ENCODE measurements at places on chromosomes 11 and 22.

- DNase-seq, result peak; percentile 53
Measured at GRCh38 chr11:70176940-70177689, 26.0 kb upstream of the FADD start.

- DNase-seq, result no peak
Measured at GRCh38 chr11:7964873-7965272, 374 bp downstream of the NLRP10 start.

GRCh38 chr11:65207918-65208784 lies 26.4 kb downstream of the CAPN1 start:
- no peak for DNase-seq

DNA sequence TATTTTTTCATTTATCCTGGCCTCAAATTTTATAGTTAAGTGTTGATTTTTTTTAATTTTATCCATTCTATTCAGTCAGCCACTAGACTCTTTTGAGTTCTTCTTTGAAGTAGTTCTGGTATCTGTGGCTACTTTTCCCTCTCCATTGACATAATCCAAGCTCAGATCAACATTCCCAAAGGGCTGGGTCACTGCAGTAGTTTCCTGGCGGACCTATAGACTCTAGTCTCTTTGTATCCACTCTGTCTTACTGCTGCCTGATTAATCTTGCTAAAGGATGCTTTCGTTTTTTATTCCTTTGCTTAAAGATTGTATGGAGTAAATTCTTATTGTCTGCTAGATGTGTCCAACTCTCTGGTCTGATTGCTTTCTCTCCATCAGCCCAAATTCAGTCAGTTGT lies 87.6 kb downstream of the UVRAG start:
- DNase-seq, result no peak

GRCh38 chr11:75264356-75264755 lies 23.8 kb downstream of the TPBGL start:
- DNase-seq, result no peak

DNA sequence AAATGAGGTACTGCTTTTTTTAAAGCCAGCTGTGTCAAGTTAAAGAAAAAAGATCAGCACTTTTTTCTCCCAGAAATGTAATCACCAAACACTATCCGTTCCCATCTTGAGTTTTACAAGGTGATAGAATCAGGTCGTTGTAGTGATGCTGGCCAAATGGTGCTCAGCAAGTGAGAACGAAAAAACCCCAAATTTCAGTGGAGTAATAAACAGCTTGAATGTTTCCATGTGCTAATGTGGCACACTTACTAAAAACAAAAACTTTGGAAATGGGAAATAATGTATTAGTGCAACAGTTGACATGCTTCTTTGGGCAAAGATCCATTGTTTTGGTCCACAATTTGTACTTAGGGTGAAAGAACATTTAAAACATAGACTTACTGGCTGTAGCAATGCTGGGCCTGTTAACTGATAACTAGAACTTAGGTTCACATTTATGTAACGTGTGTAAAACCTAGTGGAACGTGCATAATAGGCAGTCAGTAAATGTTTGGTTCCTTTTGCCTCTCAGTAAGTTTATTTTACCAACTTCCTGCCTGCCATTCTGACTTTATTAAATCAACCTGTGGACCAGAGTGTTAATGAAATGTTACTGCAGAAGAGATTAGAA lies 15.4 kb upstream of the GDPD4 start:
- no peak for DNase-seq

DNA sequence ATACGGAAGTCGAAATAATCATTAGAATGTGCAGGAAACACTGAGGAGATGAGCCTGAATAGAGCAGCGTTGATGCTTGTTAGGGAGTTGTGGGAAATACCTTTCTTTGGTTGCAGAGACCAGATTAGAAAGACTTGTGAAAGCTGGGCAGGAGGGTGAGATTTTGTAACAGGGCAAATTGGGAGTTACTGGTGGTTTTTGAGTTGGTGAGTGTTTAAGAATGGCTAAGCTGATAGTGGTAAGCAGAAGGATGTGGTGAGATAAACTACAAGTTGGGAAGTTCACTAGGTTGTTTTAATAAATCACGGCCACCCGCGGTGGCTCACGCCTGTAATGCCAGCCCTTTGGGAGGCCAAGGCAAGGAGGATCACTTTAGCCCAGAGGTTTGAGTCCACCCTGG lies 34.4 kb downstream of the MCAM start:
- DNase-seq, result no peak

GRCh38 chr11:1770061-1770460 lies 6.3 kb upstream of the CTSD start:
- DNase-seq, result no peak

GRCh38 chr11:69244266-69244665 lies 49.7 kb upstream of the MYEOV start:
- no peak for DNase-seq

GRCh38 chr11:100793525-100793924 lies 106.4 kb downstream of the ARHGAP42 start:
- no peak for DNase-seq

GRCh38 chr11:17742019-17742418 lies 7.4 kb downstream of the KCNC1 start:
- DNase-seq, result no peak

DNA sequence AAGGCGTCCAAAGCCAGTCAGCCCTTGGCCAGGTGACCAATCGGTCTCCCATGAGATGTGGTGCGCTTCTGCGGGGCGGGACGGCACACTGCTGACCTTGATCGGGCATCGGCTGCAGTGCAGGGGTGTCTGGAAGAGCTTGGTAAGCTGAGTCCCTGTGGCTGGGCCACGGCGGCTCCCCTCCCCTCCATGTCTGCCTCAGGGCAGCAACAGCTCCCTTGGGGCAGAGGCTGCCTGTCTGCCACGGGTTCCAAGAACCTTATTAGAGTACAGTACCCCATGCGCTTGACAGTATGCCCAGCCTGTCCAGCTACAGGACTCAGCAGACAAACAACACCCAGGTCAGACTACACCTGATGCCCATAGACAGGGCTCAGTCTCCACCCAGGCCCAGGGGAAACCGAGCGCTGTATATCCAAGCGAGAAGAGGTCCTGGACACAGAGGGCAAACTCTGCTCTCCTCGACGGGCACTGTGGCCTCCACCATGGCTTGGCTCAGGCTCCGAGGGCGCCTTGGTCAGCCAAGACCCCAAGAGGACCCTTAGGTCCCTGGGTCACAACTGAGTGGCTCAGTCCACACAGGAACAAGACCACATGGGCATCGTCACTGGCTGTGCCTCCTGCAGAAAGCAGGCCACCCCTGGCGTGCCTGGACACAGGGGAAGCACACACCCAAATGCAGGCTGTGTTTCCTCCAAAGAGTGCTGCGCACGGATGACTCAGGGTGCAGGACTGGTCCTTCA lies 18.9 kb downstream of the TSPAN32 start:
- DNase-seq, result no peak

DNA sequence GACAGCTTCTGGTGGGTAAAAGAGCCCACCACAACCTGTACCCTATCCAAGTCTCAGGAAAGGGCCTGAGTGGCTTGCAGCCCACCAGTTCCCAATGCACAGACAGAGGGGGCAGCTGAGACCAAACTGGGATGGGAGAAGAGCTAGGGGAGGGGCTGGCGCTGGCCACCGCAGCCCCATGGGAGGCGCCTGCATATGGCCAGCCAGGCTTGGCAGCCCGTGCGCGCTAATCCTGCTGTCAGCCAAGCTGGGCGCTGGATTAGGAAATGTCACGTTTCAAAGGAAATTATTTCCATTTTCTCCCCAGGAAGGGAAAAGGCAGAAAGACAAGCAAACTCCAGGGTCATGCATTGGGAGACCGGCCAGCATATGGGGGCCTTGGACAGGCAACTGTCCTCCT lies 236.8 kb downstream of the BUD13 start:
- no peak for DNase-seq

GRCh38 chr11:123304828-123305466 lies 109.9 kb upstream of the CLMP start:
- DNase-seq, result no peak

GRCh38 chr11:93519179-93519578 lies 24.0 kb downstream of the SMCO4 start:
- DNase-seq, result no peak

DNA sequence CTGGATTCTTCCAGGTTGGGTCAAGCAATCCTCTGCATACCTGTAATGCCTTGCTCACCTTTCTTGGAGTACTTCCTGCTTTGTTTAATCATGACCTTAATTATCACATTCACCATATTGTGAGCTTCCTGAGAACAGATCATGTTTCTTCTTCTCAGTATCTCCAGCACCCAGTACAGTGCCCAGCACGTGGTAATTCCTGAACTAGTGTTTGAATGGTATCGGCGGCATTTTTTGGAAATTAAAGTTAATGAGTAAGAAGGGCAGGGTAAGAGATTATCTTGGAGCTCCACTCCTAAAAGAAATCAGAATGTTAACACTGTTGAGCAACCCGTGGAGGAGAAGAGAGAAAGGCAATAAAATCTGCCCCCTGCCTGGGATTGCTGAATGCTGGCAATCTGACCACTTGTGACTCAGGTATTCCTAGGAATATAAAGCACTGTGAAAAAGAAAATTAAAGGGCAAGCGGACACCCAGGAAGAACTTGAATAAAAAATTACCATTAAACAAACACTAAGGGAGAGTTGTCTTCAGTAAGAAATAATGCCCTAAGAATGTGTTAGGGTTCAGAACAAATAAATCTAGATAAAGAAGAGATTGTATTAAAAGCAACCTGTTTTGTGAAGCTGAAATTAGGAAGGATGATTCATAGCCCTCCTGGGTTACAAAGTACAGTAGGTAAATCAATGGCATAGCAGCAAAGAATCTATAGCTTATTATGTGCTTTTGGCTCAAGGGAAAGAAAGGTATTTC lies 92.9 kb downstream of the PDHX start:
- DNase-seq, result no peak

DNA sequence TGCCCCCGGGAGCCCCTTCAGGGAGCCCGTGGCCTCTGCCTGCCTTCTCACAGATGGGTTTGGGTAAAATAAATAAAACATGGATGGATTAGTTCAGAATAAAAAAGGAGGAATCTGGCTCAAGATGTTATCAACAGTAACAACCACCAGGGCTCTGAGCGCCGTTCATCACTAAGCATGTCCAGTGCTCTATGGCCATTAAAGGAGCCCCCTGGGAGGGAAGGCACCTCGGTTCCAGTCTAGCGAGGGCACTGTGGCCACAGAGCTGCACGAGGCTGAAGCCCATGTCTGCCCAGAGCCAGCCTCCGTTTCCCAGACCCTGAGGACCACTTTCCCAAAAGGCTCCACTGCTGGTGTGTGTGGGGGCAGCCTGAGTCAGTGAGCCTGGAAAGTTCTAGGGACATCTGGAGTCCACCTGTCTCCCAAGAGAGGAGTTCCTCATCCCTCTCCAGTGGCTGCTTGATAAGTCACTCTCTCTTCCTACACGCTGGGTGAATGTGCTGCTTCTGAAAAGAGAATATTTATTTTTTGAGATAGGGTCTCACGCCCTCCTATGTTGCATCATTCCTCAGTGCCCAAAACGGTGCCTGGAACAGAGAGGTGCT lies 614.6 kb downstream of the TBC1D22A start:
- DNase-seq, result no peak

GRCh38 chr22:39205344-39206021 lies 39.3 kb downstream of the PDGFB start:
- DNase-seq, result peak; percentile 64

DNA sequence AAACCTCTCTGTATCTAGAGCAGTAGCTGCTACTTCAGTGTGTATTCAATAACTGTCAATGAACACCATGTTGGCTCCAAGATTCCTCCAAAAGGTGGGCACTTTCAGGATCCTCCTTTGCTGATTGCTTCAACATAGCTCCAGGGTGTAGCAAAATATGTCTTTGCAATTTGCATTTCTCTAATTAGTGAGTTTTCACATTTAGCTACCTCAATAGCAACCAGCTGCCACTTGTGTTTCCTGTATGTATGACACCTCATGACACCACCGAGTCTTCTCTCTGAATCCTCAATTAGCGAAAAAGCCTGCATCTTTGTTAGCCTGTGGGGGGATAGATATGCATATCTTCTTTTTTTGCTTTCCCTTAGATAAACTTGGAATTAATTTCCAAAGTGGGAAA lies 898.3 kb upstream of the FAT3 start:
- DNase-seq, result no peak

GRCh38 chr11:16796311-16796710 lies 57.9 kb downstream of the C11orf58 start:
- peak; percentile 72 for DNase-seq

- DNase-seq, result peak; percentile 36
Measured at GRCh38 chr22:43110927-43111623, 525 bp downstream of the BIK start.

GRCh38 chr11:116110356-116110755 lies 606.1 kb upstream of the CADM1 start:
- no peak for DNase-seq

- DNase-seq, result no peak
Measured at GRCh38 chr22:37328017-37328416, 45.7 kb downstream of the CYTH4 start.

GRCh38 chr11:27545035-27545434 lies 38.5 kb upstream of the LIN7C start:
- no peak for DNase-seq

- DNase-seq, result no peak
Measured at GRCh38 chr11:102306048-102306597, 11.2 kb upstream of the BIRC3 start.

DNA sequence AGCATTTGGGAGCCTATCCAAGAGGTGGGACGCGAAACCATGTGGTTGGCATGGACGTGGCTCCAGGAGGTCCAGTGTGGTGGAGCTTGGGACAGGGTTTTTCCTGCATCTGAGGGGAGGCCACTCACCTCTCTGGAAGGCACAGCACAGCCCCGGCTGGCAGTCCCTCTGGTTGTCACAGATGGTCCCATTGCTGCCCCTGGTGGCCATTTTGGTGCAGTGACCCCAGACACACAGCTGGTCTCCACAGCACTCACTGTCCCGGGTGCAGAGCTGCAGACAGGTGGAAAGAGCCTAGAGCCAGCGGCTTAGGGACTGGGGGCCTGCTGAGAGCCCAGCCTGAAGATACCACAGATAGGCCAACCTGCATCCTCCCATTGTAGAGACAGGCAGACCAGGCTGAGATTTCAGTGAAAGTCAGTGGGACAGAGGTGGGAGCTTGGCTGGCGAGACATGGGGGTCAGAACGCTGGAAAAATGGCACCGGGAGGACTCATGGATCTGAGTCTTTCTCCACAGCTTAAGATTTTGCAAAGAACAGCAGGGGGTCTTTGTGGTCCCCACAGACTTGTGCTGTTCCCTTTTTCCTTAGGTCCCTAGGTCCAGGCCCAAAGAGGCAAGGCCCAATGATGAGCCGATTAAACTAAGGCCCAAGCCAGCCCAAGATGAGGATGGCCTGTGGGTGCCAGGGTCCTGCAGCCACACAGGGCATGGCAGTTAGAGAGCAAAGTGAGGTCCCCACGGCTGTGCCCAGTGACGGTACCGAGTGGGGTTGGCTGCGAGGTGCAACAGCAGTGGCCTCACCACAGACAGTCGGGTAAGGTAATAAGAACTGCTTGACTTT lies 41.4 kb downstream of the DKK3 start:
- peak; percentile 81 for DNase-seq

DNA sequence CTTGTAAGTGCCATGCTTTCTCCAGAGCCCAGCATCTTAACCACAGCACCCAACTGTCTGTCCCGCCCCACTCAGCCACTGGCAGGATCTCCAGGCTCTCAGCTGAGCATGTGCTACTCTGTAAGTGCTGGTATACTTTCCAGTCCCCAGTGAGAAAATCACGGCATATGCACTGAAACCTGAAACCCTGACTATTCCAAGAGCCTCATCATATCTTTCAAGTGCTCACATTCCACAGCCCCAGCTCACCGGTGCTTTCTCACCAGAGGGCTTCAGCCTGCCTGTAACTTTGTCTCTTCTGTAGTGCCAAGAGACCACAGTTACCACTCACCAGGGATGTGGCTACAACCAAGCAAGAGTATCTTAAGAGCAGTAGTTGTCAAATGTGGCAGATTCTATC lies 24.4 kb upstream of the PAMR1 start:
- no peak for DNase-seq
